ENCODE measurements at places on chromosomes 5 and 9.

- DNase-seq, result no peak
Observed at GRCh38 chr5:96595300-96596090, 66.7 kb upstream of the CAST start.

DNA sequence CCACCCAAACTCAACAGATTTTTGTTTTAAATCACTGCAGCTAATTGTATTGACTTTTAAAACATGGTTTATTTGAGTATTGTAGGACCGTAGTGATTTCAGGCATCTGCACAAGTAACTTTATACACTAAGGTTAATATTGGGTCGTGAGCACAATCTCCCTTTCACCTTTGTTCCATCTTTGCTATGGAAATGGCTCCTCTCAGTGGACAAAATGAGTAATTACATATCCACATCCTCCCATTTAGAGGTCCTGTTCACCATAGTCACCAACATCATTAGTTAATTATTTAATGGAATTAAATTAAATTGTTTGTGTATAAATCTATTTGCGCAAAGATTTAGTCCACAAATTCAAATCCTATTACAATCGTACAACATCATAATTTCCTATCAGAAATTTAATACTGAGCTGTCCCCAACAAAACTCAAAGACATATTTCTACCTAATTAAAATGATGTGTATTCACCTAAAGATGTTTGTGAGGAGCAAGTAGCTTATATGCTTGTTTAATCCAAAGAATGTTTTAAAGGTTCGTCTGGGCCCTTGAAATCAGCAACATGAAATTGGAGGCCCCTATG, 173.0 kb upstream of the DAPK1 start:
- DNase-seq, result no peak

DNA sequence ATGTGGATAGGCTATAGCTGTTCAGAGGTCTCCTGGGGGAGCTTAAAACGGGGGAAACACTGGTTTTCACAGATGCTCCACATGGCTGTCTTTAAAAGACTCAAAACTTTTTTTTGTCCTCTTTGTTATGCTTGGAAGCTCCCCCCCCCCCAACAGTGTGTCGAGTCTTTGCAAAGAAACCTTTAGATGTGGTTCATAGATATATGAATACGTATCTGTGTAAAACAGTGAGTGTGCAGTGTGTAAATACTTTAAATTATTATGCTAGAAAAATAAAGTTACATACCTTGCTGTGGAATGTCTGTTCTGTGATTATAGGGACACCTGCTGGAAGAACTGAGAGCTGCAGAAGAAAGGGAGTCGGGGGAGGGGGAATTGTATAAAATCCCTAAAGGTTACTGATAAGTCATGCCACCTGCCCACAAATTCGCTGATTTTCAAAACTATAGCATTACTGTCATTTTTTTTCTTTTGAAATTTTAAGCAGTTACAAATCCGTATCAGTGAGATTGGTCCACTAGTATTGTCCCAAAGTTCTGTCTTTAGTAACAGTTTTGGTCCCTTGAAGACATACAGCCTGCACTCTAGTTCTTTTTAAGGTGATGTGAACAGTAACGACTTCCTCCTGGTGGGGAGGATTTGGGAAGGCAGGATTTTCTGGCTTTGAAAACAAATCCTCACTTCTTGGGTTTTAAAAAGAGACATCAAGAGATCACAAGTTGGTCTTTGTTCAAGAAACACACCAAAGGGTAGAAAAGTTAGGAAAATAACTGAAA, 22.9 kb downstream of the RGMB start:
- DNase-seq, result no peak

DNA sequence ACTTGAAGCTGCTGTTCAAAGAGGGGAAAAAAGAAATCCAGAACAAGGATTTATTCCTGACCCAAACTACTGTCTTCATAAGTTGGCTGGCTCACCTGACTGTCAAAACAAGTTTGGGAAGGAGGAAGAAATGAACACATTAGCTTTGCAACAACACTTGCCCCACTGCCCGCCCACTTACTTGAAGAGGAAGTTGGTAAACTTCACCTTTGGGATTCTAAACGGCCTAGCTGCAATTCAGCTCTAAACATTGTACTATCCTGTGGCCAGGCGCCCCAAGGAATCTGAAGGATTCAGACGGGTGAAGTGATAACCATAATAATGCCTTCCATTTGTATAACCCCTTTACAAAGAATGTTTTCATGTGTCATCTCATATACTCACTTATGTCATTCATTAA, 199.4 kb downstream of the ARRDC3 start:
- DNase-seq, result no peak

DNA sequence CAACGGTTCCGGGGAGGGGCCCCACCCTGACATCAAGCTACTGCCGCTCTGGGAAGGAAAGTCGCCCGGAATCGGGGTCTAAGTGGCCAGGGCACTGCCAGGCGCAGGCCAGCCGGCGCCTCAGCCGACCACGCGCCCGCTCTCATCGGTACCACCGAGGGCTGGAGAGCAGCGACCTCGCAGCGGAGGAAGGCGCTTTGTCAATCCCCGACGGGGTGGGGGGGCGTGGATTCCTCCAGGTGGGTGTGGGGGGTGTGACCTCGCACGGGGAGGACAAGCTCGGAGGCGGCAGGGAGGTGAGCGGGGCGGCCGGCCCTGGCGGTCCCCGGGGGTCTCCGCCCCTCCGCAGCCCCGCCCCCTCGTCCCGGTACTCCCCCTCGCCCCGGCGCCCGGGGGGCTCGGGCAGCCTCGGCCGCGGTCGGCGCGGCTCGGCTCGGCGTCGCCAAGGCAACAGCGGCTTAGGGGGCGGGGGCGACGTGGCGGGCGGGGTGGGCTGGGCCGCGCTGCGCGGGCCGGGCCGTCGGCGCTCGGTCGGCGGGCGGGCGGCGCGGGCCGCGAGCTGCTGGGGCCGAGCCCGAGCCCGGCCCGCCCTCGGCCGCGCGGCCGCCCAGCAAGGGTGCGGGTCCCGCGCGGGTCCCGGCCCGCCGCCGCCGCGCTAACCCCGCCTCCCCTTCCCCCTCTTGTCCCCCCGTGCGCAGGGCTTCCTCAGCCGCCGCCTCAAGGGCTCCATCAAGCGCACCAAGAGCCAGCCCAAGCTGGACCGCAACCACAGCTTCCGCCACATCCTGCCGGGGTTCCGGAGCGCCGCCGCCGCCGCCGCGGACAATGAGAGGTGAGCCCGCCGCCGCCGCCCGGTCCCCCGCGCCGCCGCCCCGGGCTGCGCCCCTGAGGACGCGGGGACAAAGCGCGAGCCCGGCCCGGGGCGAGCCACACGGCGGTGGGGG, 47.5 kb downstream of the DAB2IP start:
- DNase-seq, result no peak

DNA sequence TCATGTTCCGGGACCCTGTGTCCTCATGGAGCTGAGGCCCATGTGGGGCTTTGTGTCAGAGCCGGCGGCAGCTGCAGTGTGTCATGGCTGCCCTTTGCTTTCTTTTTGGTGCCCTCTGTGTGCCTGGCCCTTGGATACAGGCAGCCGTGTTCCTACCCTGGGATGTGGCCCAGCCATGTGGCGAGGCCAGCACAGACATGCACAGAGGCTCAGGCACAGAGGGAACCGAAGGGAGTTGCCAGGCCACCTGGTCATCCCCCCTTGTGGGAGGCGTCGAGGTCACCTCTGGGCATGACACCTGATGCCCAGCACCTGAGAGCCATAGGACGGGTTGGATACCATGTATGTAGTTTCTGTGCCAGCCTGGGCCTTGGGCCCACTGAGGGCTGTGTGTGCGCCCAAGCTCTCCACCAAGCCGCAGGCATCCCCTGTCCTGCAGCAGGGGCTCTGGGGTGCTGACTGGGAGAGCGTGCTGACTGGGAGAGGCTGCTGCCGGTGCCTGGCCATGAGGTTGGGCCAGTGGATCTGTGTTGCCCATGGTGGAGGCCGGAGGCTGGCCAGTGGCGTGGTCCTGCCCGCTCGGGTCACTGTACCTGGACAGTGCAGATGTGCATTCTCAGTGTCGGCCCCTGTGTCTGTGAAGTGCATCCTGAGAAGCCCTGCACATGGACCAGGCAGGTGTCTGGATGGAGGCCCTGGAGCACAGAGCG, 4.8 kb downstream of the NKD2 start:
- no peak for DNase-seq

- no peak for DNase-seq
Observed at GRCh38 chr5:133397348-133397747, 215.0 kb downstream of the FSTL4 start.

DNA sequence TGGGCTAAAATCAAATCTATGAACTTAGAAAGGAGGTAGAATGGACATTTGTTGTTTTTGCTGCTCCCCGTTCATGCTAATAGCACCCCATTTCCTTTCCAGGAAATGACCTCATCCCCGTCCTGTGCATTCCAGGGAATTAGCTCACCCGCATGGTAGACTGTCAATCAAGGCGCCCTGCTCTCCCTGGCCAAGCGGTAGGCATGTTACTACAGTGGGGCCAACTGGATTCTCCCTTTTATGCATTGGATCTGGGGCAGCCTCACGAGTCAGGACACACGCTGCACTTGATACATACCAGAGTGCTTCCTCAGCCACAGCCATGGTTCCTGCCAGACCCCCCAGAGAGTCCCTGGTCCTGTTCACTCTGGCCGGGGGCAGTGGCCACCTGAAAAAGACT, 111.0 kb upstream of the PTCH1 start:
- DNase-seq, result no peak

- DNase-seq, result no peak
Observed at GRCh38 chr5:150075233-150075632, 11.1 kb downstream of the CSF1R start.

- no peak for DNase-seq
Observed at GRCh38 chr5:146290318-146290717, 48.3 kb upstream of the POU4F3 start.

- DNase-seq, result no peak
Observed at GRCh38 chr5:142486020-142486419, 161.2 kb upstream of the SPRY4 start.

DNA sequence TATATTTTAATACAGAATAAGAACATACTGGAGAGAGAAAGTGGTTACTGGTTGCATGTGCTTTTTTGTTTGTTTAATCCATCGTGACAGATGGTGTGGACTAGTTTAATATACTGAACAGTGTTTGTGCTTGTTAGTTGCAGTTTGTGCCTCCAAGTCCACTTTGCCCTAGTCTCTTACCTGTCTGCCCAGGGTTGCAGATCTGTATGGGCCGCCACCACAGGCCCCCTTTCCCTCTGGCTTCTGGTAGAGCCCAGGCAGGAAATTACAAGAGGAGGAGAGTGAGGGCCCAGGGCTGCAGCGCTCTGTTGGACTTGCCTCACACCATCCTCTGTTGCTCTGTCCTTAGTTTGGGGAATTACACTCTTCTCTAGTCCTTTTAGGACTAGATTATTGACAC, 166.4 kb downstream of the KDM4C start:
- DNase-seq, result no peak

GRCh38 chr9:135607401-135608293, 31.7 kb downstream of the GLT6D1 start:
- DNase-seq, result no peak

Data from C1 segment of cervical spinal cord (tissue), 14 donors.